ENCODE measurements at places on chromosomes 4 and X.

- DNase-seq = no peak
Observed at GRCh38 chr4:72858328-72858727, 211.2 kb downstream of the COX18 start.

DNA sequence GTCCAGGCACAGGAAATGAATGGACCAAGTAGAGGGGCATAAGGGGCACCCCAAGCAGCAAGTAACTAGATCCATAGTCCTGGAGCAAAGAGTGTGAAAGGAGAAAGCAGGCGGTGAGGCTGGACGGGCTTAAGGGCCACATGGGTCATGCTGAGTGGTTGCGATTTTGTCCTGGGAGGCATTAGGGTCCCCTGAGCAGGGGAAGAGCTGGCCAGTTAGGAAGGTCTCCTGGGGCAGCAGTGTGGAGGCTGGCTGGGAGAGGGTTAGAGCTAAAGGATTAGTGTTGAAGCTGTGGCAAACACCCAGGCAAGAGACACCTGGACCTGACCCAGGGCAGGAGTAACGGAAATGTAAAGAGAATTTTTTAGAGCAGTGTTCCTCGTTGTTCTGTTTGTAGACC is 26.5 kb downstream of the MYOZ2 start:
- DNase-seq = no peak

DNA sequence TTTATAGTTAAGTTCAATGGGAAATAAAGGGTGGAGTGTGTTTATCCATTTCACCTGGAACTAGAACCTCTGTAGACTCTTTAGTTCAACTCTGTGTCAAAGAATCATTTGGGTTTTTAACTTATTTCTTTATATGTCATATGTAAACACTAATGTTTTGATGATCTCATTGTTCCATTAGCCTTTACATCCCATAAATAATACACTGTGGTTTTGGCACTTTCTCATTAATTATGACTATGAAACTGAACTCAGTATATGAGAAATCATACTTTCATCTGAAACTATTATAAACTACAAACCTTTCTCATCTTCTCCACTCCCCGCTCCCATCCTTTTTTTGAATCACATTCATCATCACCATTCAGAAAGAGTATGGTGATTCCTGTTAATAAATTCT is 31.0 kb downstream of the F8 start:
- no peak for DNase-seq

DNA sequence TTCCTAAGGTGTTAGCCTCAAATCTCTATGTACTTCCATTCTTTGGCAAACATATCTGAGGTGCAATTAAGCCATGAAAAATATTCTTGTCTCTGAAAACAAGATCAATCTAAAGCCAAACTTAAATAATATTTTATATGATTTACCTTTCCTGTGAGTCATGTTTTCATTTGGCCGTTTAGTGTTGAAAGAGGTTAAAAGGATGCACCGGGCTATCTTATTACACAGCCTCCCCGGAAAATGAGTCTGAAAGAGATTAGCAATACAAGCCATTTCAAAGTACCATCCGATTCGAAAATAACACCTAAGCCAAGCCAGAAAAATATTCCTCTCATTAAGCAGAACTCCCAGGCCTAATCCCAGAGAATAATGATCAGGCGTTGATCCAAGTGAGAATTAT is 161.5 kb upstream of the EPHA5 start:
- no peak for DNase-seq

GRCh38 chr4:7638984-7639789 is 204.5 kb upstream of the PSAPL1 start:
- DNase-seq = no peak

DNA sequence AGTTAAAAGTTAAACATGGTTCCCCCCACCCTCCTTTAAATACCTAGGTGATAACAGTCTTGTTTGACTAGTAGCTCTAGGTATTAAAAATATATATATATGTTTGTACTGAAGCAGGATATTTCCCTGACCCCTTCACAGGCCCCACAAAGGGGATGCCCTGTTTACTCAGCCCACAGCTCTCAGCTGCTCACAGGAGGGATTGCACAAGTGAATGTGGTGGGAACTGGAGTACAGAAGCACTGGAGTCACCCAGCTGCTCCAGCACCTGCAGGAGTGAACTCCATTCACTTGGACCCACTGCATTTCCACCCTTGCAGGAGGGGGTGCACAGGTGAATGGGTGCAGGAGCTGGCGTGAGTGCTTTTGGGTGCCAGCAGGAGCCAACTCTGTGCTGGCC is 99.3 kb upstream of the TLR3 start:
- DNase-seq = no peak

DNA sequence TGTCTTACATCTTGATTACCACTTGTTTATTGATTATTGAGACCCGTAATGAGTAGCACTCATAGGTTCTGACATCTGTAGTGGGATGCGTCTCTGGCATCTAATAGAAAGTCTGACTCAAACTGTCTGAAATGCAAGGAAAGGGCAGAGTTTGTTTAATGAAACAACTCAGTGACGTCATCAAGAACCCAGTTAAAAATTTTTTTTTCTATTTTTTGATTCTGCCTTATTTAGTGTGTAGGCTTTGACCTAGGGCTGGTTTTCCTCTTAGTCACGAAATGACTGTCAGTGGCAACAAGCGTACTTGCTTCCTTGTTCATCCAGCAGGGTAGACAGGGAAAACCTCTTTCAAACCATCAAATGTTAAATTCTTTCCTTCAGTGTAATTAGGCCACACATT is 3.1 kb upstream of the CDKL5 start:
- DNase-seq = no peak

DNA sequence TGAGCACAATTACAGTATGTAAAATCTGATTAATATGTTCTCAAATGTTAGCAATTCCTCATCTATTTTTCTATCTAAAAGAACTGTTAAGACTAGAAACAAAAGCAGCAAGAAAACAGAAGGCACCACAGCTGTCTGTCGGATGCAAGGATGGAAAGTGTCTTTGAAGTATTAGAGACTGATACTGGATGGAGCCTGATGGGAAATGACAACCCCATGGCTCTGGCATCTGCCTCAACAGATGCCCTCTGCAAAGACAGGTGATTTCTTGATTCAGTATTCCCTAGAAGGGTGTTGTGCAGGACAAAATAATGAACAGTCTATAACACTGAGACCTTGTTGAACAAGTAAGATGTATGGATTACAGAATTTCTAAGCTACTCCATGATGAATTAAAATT is 19.7 kb downstream of the LRCH2 start:
- DNase-seq = no peak

DNA sequence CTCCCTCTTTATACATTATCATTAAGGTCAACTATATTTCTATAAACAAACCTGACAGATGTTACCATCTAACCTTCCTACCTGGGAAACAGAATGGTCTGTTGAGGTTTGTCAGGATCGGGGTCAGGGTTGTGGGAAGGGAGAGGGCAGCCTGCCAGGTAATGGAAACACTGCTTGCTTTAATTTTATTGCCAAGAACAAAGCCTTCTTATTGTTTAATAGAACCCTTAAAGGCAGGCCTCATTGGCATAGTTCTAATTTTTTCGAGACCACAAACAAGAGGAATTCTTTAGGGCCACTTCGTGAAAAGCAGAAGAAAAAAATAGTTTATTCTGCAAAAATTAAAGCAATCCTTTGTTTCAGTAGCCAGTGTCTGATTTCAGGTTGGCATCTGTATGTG is 113.2 kb downstream of the MID1 start:
- no peak for DNase-seq

DNA sequence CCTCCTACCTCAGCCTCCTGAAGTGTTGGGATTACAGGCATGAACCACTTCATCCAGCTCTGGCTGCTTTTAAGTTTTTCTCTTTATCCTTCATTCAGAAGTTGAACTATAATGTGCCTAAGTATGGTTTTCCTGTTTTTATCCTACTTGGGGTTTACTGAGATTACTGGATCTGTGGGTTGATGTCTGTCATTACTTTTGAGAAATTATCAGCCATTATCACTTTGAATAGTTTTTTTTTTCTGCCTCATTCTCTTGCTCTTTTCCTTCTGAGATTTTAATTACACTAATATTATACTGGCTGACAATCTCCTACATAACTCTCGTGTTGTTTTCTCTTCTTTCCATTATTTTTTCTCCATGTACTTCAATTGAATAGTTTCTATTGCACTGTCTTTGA is 47.6 kb upstream of the MORC4 start:
- no peak for DNase-seq

DNA sequence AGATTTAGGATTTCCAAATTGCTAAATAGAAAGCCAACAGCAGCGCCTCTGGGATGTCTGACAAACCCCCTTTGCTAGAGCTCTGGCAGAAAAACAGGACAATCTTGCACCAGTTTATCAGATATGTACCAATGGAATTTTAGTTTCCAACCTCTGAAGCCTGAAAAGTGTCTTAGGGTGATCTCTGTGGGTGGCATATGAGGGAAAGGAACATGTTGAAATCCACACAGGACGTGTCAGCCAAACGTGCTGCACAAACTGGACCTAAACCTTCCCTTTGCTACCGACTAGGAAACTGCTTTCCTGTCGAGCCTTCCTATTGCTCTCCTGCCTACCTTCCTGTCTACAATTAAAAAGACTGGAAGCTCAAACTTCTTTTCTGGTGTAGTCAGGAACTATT is 53.5 kb downstream of the REELD1 start:
- no peak for DNase-seq

DNA sequence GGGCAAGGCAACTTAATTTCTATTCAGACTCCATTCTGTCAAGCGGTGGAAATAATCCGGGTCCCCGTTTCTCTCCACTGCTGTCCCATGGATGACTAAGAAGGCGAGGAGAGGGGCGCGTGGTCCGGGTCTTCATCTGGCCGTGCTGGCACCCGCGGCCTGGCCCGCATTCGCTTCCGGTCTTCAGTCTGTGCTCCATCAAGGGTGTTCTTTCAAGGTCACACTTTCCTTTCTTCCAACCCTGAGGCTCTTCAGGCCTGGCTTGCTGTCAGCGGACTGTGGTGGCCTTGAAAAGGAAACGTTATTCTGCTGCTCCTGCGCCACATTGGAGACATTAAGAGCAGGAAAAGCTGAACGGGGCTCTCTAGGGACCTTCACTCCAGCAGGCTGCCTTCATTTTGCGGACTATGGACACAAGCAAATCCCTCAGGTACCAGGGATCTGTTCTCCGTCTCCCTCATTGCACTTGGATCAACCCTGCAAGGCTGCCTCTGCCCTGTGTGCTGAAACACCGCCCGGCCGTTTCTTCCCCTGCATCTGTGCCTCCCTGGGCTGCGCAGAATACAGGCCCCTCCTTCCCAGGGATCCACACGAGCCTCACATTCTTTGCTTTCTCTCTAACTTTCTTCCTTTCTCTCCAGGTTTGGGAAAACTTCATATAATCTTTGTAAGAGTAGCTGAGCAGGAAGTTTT is 5.7 kb upstream of the SLC25A4 start:
- no peak for DNase-seq

GRCh38 chrX:133922390-133922771 is 63.0 kb downstream of the GPC3 start:
- DNase-seq = no peak
